ENCODE measurements at places on chromosomes 3 and 15.

- DNase-seq: peak; percentile 55
Observed at GRCh38 chr15:45399381-45400212, 21.3 kb upstream of the GATM start.

GRCh38 chr3:42764561-42765295 lies 8.3 kb downstream of the CCDC13 start:
- no peak for DNase-seq

- no peak for DNase-seq
Observed at GRCh38 chr3:183808355-183808754, 17.0 kb downstream of the MAP6D1 start.

DNA sequence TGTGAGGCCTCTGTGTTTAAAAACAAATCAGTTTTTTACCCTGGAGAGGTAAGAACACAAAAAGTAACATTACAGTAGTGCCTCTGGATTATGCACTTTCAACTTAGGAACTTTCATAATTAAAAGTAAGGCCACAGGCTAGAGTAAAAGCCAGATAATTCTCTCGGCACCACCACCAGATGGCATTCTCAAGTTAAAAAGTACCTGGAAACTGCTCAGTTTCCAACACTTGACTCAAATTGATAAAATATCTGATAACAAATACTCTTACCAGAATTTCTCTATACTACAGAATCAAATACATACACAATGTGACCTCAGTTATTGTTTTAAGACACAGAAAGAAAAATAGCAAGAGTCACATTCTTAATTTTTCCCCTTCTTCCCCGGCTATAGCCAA lies 19.9 kb downstream of the SPICE1 start:
- peak; percentile 32 for DNase-seq

DNA sequence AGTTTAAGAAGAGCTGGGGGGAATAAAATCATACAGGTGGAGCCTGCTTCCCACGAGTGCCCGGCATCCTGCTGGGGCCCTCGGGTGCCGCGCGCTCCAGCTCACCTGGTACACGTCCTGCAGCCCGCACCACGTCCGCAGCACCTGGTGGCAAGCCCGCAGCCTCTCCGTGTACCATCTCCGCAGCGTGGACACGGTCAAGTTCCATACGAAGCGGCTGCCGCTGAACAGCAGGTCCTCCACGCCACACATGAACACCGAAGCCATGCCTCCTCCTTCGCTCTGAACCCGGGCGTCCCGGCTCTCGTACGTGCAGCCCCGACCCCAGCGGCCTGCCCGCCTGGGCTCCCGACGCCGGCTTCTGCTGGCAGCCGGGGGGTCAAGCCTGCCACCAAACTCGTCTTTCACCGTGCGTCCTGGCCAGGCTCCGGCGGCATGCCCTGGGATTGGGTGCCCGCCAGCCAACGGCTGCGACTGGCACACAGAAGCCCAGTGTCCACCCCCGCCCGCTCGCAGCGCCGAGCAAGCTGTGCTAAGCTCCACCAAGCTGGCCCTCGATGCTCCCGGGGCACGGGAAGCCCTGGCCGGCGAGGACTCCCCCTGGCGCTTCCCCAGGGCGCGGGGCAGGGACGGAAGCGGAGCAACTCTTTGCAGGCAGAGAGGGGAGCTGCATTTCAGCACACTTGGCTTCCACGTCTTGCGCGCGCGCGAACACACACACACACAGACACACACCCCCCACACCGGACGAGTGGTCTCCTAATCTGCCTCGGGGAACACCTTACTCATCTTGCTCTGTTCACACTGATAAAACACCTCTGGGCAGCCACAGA lies at the start of gene FRMD4B:
TSS of gene FRMD4B (minus strand) at position 366 of the 833 bp plus-strand sequence. CDS start at position 267, 99 bp downstream.
- DNase-seq: peak; percentile 27

DNA sequence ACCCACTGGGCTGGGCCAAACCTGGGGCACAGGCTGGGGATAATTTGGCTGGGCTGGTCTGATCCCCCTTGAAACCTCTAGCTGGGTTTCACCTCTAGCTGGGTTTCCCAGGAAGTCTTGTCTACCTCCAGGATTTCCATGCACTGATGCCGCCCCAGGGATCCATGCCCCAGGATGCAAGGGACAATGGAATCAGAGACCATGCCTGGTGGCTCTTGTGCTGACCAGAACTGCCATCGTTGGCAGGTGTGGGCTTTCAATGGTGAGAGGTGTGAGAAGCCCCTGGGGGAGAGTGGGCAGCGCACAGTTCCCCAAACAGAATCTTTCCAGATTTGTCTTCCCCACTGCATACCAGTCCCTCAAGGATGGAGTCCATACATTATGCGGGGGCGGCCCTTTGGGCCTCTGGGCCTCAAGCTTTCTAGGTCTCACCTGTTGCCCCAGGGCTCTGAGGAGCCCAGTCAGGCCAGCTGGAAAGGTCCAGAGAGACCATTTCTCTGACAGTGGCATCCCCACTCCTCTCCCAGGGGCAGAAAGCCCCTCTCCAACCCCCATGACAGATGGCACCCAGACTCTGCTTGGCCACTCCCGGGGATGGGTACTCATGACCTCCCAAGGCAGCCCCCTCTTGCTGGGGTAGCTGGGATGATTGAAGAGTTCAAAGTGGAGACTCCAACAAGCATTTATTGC lies 35.4 kb downstream of the EPHB3 start:
- DNase-seq: no peak

- no peak for DNase-seq
Observed at GRCh38 chr15:90871716-90872485, 3.5 kb downstream of the FURIN start.

GRCh38 chr3:141104151-141104821 lies 53.1 kb downstream of the SPSB4 start:
- no peak for DNase-seq

GRCh38 chr3:4731543-4732111 lies 238.5 kb downstream of the ITPR1 start:
- DNase-seq: no peak

GRCh38 chr3:169509359-169509758 lies 154.2 kb downstream of the MECOM start:
- no peak for DNase-seq

- no peak for DNase-seq
Observed at GRCh38 chr3:14344351-14344750, 58.1 kb upstream of the SLC6A6 start.

DNA sequence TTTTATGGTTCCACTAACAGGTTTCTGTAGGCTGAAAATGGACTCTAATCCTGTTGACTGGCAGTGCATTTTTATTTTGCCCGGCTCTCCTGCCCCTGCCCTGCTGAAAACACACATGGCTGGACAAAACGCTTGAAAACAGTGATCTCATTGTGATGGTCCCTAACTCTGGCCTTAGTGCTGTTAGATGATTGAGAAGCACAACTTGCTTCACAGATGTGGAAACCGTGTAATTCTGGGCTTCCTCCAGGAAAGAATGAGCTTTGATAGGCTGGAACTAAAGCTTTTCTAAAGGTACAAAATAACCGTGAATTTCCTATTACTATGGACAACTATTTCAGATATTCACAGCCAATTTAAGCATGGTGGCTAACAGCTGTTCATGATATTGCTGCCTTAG lies 121.4 kb downstream of the VGLL3 start:
- no peak for DNase-seq

DNA sequence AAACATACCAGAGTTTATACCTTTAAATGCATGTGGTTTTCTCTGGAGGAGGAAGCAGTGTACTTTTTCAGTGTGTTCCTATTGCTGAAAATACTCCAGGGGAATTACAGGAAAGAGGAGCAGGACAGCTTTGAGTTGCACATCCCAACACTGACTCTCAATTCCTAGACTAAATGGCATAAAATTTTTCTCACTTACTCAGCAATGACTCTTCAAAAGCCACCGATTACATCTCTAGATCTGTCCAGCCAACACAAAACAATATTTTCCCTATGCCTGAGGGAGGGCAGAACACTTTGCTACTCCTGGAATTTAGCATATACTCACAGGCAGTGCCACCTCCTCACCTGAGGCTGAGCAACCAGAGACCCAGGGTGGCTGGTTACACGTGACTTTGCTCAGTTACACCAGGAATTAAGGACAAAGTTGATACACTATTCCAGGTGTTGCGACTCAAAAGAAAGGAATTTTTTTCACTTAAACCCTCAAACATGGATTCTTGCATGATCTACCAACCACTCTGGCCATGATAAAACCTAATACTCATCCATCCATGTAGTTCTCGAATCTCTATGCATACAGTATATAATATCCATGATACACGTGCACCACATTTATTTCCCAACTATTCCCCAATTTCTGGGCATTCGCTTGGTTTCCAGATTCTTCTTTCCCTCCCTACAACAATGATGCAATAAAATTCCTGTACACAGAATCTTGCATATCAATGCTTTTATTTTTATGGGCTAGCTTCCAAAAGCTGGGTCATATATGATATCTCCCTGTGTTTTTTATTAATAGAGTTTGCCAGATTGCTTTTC lies 194.6 kb downstream of the THRB start:
- DNase-seq: peak; percentile 7

- DNase-seq: no peak
Observed at GRCh38 chr3:64645243-64645642, 42.6 kb downstream of the ADAMTS9 start.

- DNase-seq: peak; percentile 89
Observed at GRCh38 chr15:73983211-73983727, 8.8 kb downstream of the STOML1 start.

GRCh38 chr15:67724691-67725375 lies 100.5 kb upstream of the SKOR1 start:
- DNase-seq: no peak

- DNase-seq: no peak
Observed at GRCh38 chr3:15820911-15821310, 23.1 kb upstream of the ANKRD28 start.

GRCh38 chr15:66719471-66719870 lies 17.4 kb downstream of the SMAD6 start:
- DNase-seq: no peak

GRCh38 chr3:40502034-40502433 lies 3.8 kb upstream of the ZNF620 start:
- DNase-seq: no peak

DNA sequence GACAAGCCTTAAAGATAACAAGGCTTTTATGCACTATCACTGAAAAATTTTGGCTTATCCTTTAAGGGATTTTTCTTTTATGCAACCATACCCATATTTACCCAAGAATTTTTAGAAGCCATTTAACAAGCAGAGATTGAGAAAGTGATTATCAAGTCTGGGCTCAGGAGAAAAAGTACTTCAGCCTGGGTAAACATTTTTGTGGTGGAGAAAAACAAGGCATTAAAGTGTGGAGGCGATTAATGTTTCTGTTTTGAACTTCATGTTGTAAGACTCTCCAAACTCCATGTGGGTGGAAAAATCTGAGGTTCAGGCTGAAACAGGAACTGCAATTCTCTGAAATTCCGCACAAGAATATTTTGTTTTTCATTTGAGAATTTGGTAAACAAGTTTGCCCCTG lies 260.4 kb upstream of the KCNMB2 start:
- DNase-seq: no peak

- DNase-seq: no peak
Observed at GRCh38 chr15:88489321-88489720, 21.8 kb downstream of the MRPS11 start.

DNA sequence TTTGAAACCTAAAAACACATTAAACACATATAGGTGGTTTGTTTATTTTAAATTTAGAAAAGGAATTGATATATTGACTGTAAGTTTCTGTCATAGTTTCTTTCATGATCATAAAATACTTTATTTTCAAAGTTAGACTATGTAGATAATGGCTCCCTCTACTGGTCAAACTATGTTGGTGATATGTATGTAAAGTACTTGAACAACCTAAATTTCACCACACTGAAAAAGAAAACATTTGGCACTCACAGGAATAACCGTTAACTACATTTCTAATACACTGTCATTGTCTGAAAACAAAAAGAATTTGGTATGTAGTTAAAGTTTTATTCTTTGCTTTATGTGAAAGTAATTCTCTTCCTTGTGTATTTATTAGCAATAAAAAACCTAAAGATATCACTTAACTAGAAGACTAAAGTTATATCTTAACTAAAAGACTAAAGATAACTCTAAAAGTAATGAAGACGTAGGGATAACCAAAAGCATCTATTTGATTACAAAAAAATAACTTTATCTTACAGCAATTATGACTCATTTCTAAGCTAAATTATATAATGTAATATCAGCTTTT lies 427.5 kb downstream of the VGLL3 start:
- peak; percentile 38 for DNase-seq

- DNase-seq: peak; percentile 75
Observed at GRCh38 chr3:171261487-171261886, 198.7 kb downstream of the TNIK start.

GRCh38 chr15:39177561-39177960 lies 403.3 kb upstream of the THBS1 start:
- no peak for DNase-seq

DNA sequence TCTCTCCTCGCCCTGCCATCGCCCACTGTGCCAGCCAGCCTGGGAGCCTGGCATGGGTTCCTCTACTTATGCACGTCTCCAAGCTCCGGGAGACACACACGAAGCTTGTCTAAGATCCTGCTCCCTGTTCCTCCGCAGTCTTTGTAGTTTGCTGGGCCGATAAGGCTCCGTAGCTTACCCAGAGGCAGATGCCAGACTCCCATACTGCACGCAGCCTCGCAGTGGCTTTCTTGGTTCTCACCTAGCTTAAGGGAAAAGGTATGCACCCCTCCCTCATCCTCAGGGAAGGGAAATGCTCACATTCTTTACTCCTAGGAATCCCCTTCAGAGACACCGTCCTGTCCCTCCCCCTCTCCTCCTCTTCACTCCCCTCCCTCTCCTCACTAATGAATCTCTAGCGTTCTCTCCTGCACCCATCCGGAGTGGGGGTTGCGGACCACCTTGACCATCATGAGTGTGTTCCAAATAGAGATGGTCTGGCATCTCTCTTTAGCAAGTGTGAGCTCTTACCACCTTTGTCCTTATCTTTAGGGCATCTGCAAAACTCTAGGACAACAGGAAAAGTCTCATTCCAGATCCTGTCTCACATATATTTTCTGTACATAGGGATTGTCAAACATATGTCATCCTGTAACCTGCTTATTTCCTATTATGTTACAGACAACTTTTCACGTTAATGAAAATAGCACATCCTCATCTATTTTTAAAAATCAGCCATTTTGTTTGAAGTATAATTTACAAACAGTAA lies 56.5 kb downstream of the TMEM266 start:
- DNase-seq: no peak

GRCh38 chr3:42871592-42872196 lies 4.0 kb downstream of the CYP8B1 start:
- DNase-seq: no peak

- DNase-seq: no peak
Observed at GRCh38 chr15:67854358-67854757, 14.5 kb upstream of the RNU6-1 start.

GRCh38 chr3:11381563-11381962 lies 109.4 kb downstream of the ATG7 start:
- DNase-seq: no peak

- DNase-seq: no peak
Observed at GRCh38 chr3:16502347-16502908, 11.1 kb downstream of the RFTN1 start.

DNA sequence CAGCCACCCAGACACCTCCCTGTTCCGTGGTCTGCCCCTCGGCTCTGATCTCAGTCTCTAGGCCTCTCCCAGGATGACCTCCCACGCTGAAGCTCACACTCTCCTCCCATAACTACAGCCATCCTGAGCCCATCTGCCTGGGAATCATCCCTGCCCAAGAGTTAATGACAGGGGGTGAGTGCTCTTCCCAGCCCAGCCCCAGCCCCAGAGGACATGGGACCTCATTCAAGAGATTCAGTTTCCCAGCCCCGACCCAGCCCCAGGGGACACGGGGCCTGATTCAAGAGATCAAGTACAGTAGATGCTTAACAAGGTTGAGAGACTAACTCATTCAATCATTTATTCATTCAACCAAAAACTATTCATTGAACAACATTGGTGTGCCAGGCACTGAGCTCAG lies 272.0 kb downstream of the XXYLT1 start:
- DNase-seq: no peak
